ENCODE measurements at places on chromosomes 2 and 18.

DNA sequence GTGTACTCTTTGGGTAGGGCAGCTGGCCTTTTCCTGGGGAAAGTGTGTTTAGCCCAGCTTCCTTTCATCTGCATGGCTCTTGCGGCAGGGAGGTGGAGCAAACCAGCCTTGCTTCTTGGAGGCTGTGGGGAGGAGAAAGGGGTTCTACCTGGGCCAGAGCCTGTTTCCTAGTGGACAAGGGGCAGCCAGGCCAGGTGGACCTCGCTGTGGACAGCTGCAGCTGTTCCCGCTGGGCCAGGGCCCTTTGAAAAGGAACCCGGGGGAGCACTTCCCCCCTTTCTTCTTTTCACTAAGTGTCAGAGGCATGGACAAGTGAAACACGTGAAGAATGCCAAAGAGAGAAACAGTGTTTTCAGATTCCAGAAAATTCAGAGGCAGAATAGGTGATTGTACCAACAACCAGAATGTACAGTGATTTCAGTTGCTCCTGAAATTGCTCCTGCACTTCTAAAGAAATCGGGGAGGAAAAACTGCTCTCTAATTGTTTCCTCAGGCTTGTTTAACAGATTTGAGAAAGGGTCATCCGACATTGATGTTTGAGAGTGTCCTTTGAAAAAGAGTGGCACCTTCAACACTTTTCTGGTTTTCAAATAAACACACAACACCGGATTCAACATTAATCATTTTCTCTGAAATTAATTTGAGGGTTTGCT, 3.9 kb downstream of the GLI2 start:
- DNase-seq, result no peak

GRCh38 chr18:50662775-50663383, 103.0 kb downstream of the MAPK4 start:
- DNase-seq, result no peak

GRCh38 chr18:48397021-48397420, 12.2 kb downstream of the ZBTB7C start:
- DNase-seq, result peak; percentile 24

DNA sequence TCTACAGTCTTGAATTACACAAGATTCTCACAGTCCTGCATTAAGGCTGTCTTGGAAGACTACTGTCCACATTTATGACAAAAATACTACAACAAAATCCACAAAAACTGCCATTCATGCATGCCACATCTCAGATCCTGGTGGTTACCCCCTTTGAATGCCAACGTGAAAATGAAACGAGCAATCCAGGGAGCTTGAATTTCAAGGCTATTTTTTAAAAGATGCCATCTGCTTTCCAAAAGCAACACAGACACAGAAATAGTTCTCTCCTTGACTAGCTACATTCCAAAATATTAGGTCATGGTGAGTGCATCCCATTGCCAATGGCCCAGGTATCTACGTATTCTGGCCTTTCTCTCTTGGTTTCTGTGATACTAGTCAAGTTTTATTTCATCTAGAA, 36.3 kb downstream of the IRS1 start:
- no peak for DNase-seq

Measured in type B pancreatic cell (in vitro differentiated cells).